ENCODE measurements at places on chromosomes 5 and 9.

GRCh38 chr5:152864447-152864846 is 459.4 kb upstream of the NMUR2 start:
- H3K27ac ChIP-seq, result no peak overlapping the region
- DNase-seq, result no peak
- no peaks in the 10 kb centered on the region for H3K4me1 ChIP-seq
- H3K27me3 ChIP-seq, result no peaks in the 10 kb centered on the region

DNA sequence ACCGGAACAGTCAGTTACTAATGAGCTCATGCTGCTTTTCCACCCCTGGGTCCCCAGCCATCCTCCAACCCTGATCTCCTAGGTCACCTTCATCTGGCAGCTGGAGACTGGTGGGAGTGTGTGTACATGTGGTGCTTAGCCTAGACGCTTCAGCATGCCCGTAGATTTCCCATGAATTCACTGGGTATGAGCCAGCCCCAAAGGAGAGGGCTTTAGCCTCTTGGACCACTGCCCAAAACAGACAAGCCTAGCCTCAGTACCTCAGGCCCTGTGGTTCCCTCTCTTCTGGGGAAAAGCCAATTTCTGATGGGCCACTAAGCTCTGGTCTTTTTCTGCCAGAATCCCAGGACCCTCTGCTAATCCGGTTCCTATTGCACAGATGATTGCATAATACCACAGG is 48.0 kb upstream of the ASTN2 start:
- H3K36me3 ChIP-seq, result no peaks in the 10 kb centered on the region
- DNase-seq, result no peak
- H3K4me3 ChIP-seq, result no peak overlapping the region
- H3K27ac ChIP-seq, result no peak overlapping the region
- no peaks in the 10 kb centered on the region for H3K4me1 ChIP-seq

DNA sequence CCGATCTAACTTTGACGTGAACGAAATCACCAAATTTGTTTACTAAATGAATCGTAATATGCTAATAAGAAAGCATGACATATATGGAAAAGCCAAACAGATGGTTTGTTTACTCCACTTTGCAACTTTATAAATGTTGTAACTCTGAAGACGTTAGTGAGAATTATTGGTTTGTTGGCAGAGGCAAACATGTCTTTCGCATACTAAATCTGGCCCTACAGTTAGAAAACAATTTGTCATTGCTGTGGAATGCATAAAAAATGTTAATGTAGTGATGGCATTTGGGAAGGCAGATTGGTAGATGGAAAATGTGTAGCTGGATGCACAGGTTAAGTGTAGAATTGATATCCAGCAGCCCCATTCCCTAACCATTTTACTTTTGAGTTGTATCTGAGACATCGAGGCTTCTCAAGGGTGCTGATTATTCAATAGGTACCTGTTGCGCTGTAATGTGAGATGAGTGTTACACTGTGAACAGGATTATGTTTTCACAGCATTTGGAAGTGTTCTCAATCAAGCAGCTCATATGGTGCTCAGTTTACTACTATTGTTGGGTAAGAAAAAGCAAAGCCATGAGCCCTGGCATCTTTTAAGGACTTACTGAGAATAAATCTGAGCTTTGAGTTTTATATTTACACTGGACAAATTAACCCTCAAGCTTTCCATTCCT is 444.8 kb downstream of the BNC2 start:
- no peaks in the 10 kb centered on the region for H3K27me3 ChIP-seq
- no peak for DNase-seq
- H3K4me1 ChIP-seq, result peaks cover 3% of the 10 kb centered on the region
- no peak overlapping the region for H3K27ac ChIP-seq

- no peaks in the 10 kb centered on the region for H3K27me3 ChIP-seq
- no peaks in the 10 kb centered on the region for H3K4me1 ChIP-seq
- no peak overlapping the region for H3K4me3 ChIP-seq
- H3K27ac ChIP-seq, result no peak overlapping the region
Measured at GRCh38 chr5:61813361-61813760, 481.3 kb downstream of the ZSWIM6 start.

- no peak for DNase-seq
- no peaks in the 10 kb centered on the region for H3K36me3 ChIP-seq
- H3K27me3 ChIP-seq, result no peaks in the 10 kb centered on the region
- no peak overlapping the region for H3K27ac ChIP-seq
- no peak overlapping the region for H3K4me3 ChIP-seq
Measured at GRCh38 chr5:170747851-170748250, 35.7 kb upstream of the GABRP start.

- no peaks in the 10 kb centered on the region for H3K36me3 ChIP-seq
- H3K4me3 ChIP-seq, result no peak overlapping the region
- no peak overlapping the region for H3K27ac ChIP-seq
- DNase-seq, result peak; percentile 87
- H3K27me3 ChIP-seq, result no peaks in the 10 kb centered on the region
Measured at GRCh38 chr9:114616684-114617520, 5.8 kb downstream of the TMEM268 start.

DNA sequence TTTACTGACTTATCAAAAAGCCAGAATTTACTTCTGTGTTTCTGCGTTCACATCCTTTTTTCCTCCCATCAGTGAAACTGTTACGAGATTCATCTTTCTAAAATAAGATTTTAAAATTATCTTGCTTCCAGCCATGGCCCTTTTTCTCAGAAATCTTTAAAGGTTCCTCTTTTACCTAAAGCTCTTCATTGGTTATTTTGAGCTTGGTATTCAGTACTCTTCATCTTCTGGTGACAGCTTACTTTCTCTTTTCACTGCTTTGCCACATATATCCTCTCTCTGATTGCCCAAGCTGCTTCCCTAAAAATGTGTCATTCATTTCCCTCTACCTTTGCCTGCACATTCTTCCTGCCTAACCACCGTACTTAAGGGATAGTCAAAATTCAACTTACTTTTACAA is 32.3 kb downstream of the TGFBR1 start:
- no peak for DNase-seq
- H3K27me3 ChIP-seq, result no peaks in the 10 kb centered on the region
- no peaks in the 10 kb centered on the region for H3K4me1 ChIP-seq
- no peaks in the 10 kb centered on the region for H3K36me3 ChIP-seq

DNA sequence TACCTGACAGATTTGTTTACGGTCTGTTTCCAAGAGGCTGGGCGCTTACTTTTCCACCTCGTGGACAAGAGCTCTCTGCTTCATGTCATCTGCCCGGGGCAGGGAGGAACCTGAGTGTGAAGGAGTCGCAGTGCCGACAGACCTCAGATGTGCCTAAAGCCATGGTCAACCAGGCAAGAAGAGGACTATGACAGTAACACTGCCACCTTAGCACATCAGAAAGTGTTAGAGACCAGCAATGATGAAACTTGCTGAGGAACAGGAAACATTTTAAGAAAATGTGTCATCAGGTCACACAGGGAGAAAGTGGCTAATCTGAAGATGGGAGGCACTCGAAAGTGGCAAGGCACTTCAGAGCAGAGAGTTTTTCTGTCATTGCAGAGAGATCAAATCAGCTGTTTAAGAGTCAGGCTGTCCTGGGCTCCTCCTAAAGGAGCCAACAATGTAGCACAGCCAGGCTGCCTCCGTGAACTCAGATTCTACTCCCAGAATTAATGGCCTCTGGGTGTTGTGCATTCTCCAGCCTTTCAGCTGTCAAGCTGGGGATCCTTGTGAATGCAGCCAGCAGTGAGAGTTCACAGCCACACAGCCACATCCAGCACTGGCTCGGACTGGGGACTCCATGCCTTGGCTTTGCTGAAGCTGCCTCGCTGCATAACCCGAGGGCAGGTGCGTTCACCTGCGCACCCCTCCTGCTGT is 94.6 kb downstream of the RAPGEF1 start:
- H3K4me1 ChIP-seq, result peaks cover 4% of the 10 kb centered on the region
- H3K27me3 ChIP-seq, result no peaks in the 10 kb centered on the region
- no peak overlapping the region for H3K4me3 ChIP-seq
- no peak overlapping the region for H3K27ac ChIP-seq
- peaks cover 1% of the 10 kb centered on the region for H3K36me3 ChIP-seq

DNA sequence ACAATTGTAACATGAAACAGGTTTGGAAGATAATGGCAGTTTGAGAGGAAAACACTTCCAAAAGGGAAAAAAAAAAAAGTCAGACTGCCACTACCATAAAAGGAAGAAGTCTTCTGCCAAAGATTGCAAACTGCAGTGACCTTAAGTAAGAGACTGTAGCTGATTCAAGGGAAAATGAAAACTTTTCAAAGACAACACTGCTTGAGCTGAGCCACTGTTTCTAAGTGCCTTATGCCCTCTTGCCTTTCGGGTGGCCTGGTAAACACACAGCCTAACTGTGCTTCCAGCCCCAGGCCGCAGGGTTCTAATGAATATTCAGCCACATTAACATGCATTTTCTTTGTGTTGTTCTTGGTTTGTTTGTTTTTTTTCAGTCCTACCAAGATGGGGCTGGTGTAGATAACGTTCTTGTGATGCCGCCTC is 354.6 kb downstream of the BNC2 start:
- H3K36me3 ChIP-seq, result no peaks in the 10 kb centered on the region
- no peaks in the 10 kb centered on the region for H3K27me3 ChIP-seq
- no peak overlapping the region for H3K27ac ChIP-seq
- H3K4me3 ChIP-seq, result no peak overlapping the region
- no peak for DNase-seq

DNA sequence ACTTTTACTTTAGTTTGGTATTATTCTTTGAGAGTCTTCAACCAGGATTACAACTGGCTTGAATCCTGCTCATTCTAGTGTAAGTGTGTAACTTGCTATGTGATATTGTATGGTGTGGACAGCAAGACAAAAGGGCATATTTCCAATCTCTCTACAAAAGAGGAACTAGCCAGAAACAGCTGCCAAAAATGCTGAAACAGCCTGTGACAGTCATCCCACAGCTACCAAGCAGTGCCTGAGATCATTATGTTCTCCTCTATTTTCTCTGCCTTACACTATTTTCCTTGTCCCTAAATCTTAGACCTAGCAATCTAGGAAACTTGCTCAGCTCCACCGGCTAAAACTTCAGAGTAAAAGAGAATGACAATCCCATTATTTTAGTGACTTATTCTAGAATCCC is 42.8 kb downstream of the WDR41 start:
- peaks cover 9% of the 10 kb centered on the region for H3K4me1 ChIP-seq
- H3K4me3 ChIP-seq, result no peak overlapping the region
- H3K27me3 ChIP-seq, result no peaks in the 10 kb centered on the region
- peaks cover 2% of the 10 kb centered on the region for H3K36me3 ChIP-seq
- no peak overlapping the region for H3K27ac ChIP-seq
- peak; percentile 50 for DNase-seq

GRCh38 chr9:137825324-137825989 is 52.1 kb upstream of the CACNA1B start:
- H3K27ac ChIP-seq, result no peak overlapping the region
- no peaks in the 10 kb centered on the region for H3K36me3 ChIP-seq
- no peaks in the 10 kb centered on the region for H3K4me1 ChIP-seq
- DNase-seq, result no peak

DNA sequence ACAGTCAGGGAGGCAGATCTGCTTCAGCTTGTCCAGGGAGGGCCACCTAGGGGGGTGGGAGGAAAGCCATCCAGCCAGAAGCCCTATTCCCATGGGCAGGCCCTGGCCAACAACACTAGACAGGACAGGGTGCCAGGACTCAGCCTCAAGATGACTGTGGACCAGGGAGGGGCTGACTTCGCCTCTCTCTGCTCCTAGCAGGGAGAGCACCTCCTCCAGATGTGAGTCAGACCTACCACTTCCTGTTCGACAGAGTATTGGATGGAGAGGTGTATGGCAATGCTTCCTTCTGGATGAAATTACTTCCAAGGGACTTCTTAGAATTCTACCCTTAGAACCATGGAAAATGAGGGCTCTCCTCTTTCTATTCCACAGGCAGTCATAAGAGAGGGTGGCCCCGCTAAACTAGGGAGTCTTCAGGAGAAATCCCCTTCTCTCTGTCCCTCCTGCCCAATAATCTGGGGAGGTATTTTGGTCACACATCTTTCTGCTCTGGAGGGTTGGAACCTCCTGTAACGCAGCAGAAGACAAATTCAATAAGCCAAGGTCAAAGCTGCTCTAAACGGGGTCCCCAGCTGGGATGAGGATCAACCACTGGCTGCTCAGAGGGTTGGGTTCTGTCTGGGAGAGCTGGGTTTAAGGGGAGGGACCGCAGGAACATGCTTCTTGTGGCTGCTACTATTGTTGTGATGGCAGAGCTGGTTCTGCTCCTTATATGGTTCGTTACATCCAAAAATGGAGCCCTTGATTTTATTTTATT is 23.2 kb upstream of the RCL1 start:
- no peaks in the 10 kb centered on the region for H3K36me3 ChIP-seq

DNA sequence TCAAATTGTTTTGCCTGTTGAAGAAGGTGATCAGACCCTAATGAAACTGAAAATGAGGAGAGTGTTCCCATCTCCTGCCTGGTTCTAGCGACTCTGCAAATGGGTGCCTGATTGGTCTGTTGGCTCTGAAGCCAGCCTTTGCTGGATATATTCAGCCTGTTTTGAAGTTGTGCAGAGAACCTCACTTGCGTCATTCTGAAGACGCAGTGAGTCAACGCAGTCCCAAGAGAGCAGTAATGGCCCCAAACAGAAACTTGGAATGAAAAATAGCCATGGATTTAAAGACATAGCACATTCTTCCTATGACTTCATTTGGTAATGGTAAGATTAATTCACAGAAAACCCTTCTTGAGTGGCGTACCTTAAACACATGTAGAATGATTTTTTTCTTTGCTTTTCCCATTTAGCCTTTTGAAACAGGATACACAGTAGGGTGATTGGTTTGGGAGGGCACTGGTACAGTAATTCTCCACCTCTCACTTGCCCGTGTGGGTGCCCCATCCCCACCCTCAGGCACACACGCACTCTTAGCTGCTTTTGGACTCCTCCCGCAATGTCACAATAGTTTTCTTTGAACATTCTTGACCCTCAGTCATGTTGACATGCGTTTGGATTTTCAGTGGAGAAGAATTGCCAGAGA is 54.1 kb upstream of the ABL1 start:
- H3K27me3 ChIP-seq, result no peaks in the 10 kb centered on the region
- H3K36me3 ChIP-seq, result no peaks in the 10 kb centered on the region
- peak; percentile 81 for DNase-seq
- peak overlapping the region; percentile 98 for H3K27ac ChIP-seq
- H3K4me1 ChIP-seq, result peaks cover 3% of the 10 kb centered on the region
- H3K4me3 ChIP-seq, result peak overlapping the region; percentile 70

GRCh38 chr9:77848897-77849296 is 182.7 kb downstream of the GNAQ start:
- no peak overlapping the region for H3K27ac ChIP-seq
- H3K36me3 ChIP-seq, result no peaks in the 10 kb centered on the region
- no peaks in the 10 kb centered on the region for H3K27me3 ChIP-seq
- no peak overlapping the region for H3K4me3 ChIP-seq
- peak; percentile 84 for DNase-seq
- peaks cover 10% of the 10 kb centered on the region for H3K4me1 ChIP-seq

DNA sequence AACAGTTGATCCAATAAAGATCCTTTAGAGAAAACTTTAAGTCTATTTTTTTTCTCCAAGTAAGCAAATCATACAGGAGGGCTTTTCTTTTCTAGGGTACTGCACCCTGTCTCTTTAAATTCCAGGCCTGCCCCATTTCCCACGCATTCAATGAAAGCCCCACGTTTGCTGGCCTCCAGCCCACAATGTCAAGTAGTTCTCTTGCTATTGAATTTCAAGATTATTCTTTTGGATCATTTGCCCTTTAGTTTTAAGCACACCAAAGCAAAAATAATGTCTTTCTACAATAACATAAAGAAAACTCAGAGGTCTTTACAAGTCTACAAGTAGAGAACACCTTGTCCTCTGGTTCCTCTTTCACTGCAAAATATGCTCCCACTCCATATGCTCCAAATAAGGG is 15.6 kb downstream of the MLLT3 start:
- H3K27me3 ChIP-seq, result no peaks in the 10 kb centered on the region
- no peak overlapping the region for H3K27ac ChIP-seq
- H3K4me3 ChIP-seq, result no peak overlapping the region
- DNase-seq, result no peak
- H3K36me3 ChIP-seq, result no peaks in the 10 kb centered on the region

GRCh38 chr9:136725612-136726011 is 13.2 kb downstream of the DIPK1B start:
- H3K4me3 ChIP-seq, result no peak overlapping the region
- H3K27me3 ChIP-seq, result no peaks in the 10 kb centered on the region

All from aorta (tissue), 5 donors.